ENCODE measurements at places on chromosomes 12 and 14.

- no peak for DNase-seq
Measured at GRCh38 chr14:39365354-39365753, 66.9 kb downstream of the FBXO33 start.

- no peak for DNase-seq
Measured at GRCh38 chr14:32074887-32075572, 2.1 kb upstream of the ARHGAP5 start.

GRCh38 chr12:752695-753610, 574 bp downstream of the WNK1 start:
- peak; percentile 71 for DNase-seq

GRCh38 chr12:56678852-56679251, 9.2 kb downstream of the PTGES3 start:
- DNase-seq: no peak

- DNase-seq: no peak
Measured at GRCh38 chr14:25622763-25623162, 572.8 kb upstream of the STXBP6 start.

- peak; percentile 66 for DNase-seq
Measured at GRCh38 chr14:64536488-64537245, 3.9 kb upstream of the HSPA2 start.
